ENCODE measurements at places on chromosomes 1 and 21.
A peak's percentile ranks its signal among the peaks of the same experiment; 100 is the strongest.

DNA sequence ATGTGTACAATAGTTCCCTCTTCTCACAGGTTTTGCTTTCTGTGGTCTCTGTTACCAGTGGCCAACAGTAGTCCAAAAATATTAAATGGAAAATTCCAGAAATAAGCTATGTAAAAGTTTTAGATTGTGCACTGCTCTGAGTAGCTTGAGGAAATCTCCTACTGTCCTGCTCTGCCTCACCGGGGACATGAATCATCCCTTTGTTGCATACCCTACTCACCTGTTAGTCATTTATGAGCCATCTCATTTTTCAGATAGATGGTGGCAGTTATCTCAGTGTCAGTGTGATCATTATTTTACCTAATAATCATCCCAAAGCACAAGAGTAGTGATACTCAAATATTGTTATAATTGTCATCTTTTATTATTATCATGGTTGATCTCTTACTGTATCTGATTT, 688.1 kb downstream of the PLA2G4A start:
- DNase-seq = no peak

DNA sequence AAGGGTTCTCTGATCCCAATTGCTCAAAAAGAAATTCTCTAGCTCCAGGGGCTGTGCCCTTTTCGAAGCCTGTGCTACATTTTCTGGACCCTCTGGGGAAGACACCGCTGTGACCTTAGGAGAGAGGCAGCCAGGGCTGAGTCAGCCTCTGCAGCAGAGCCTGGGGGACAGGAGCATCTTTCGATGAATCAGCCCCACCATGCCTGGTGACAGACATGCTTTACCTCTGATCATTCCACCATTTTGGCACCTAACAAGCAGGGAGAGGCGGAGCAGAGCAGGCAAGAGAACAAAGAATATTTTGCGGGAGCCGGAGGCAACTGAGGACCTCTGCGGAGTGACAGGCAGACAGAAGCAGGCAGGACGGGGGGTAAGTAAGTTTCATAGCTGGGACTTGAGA, 84.9 kb downstream of the VWA5B1 start:
- no peak for DNase-seq

- DNase-seq = no peak
Observed at GRCh38 chr1:66618390-66618789, 84.4 kb downstream of the SGIP1 start.

GRCh38 chr1:74856174-74856573, 123.2 kb downstream of the TYW3 start:
- DNase-seq = no peak

GRCh38 chr1:109969907-109970306, 14.7 kb upstream of the AHCYL1 start:
- no peak for DNase-seq

DNA sequence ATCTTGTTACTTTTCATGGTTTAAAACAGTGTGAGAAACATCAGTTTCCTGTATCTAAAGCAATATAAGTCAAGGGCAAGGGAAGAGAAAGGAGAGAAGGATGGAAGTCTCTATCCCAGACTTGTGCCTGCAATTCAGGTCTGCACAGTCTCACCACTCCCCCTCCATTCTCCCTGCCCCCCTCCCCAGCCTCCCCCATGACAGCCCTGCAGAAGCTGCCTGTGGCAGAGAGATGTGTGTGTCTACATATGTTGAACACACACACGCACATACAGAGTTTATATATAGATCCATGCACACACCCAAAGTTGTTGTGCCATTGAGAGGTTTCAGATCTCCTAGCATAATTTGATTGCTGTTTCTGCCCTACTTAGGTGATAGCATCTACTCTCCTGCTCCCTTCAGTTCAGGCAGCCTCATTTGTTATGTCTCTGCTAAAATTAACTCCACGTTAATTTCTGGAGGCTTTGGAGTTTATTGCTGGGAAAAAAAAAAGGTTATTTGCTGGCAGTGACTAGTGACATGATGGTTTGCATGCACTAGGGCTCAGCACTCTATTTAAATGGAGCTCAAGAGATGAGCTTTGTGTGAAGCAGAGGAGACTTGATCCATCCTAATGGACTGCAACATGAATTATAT, 124.9 kb upstream of the SMYD2 start:
- DNase-seq = no peak

- DNase-seq = no peak
Observed at GRCh38 chr1:7420470-7421100, 350.5 kb upstream of the VAMP3 start.

DNA sequence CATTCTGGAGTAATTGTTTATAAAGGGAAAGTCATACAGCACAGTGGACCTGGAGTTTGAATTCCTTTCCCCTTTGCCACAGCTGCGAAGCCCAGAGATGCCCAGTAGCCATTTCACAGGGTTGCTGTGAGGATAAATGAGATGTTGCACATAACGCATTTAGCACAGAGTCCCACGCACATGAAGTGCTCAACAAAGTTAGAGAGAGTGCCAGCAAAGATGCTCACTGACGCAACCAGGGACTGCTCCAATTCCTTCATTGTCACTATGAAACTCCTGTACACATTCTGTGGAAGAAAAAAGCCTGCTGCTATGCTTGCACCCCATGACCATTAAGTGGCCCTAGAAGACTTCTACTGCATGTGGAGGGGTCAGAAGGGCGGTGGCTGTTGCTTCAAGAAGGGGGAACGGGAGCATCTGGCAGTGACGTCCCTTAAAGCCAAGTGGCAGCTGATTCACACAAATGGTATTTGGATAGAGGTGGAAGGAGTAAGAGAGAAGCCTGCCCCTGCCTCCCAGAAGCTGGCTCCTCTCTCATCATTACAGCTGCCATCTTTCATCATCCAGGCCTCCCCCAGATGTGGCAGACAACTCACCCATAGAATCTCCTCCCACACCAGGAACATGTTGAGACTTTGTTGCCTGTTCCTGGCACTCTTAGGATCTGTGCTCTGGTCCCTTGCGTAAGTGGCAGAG, 26.5 kb upstream of the VAV3 start:
- peak; percentile 32 for DNase-seq

- peak; percentile 32 for DNase-seq
Observed at GRCh38 chr1:154463512-154463990, 38.5 kb upstream of the TDRD10 start.

GRCh38 chr1:79161077-79161476, 154.5 kb upstream of the ADGRL4 start:
- no peak for DNase-seq

DNA sequence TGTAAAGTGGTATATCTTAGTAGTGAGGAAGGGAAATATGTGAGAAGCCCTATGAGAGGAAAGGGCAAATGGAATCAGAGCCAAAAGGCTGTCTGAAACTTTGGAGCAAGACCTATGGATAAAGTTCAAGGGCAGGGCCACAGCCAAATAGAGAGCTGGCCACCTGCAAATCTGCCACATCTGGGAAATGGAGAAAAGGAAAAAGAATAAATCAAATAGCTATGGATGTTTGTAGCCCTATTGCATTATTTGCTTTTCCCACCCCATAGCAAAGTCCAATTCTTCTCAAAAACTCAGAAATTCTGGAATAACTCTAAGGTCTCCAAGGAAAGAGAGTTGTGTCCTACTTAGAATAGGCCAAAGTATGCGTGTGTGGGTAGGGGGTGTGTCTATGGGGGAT, 4.0 kb upstream of the HLX start:
- DNase-seq = no peak
